ENCODE measurements at places on chromosomes 5 and 9.

DNA sequence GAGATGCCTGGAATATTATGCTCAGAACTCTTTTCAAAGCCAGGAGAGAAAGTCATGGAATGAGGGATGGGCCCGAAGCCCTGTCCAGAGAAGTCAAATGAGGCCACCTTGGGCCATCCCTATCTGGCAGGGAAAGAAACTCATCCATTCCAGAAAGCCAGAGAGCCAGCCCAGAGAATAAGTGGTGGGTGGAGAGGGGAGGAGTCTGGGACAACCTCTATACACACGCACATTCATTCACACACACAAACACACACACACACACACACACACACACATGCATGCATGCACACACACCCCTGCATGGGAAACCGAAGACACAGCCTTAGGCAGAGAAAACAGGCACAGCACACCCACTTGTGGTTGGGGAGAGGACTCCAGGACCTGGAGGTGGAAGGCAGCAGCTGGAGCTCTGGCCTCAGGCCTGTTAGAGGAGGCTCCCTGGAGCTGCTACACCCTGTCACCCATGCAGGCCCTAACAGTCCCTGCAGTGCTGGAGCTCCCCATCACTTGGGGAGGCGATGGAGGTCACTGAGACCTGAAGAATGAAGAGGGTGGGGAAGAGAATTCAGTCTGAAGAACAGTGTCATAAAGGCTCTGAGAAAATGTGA is 38.0 kb downstream of the TGFBI start:
- no peak for DNase-seq

- DNase-seq = no peak
Measured at GRCh38 chr5:154129921-154130320, 60.6 kb upstream of the GALNT10 start.

DNA sequence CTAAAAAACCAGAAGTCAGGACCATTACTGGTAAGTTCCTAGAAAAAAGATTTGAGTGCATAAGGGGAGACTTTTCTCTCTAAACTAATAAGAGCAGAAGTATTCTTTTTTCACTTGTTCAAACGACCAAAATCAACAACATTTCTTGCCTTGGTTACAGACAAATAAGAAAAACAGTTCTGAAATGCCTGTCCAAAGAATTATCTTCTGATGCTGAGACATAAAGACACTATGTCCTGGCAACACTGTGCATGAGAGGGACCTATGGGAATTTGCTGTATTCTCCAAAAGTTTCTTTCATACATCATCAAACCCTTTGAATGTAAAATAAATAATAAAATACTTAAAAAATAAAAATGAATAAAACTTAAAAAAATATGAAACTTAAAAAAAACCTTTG is 50.4 kb downstream of the ZNF474 start:
- no peak for DNase-seq

- no peak for DNase-seq
Measured at GRCh38 chr5:176916337-176916736, 17.2 kb upstream of the HK3 start.

GRCh38 chr9:113373676-113374392 is 3.0 kb downstream of the HDHD3 start:
- no peak for DNase-seq

DNA sequence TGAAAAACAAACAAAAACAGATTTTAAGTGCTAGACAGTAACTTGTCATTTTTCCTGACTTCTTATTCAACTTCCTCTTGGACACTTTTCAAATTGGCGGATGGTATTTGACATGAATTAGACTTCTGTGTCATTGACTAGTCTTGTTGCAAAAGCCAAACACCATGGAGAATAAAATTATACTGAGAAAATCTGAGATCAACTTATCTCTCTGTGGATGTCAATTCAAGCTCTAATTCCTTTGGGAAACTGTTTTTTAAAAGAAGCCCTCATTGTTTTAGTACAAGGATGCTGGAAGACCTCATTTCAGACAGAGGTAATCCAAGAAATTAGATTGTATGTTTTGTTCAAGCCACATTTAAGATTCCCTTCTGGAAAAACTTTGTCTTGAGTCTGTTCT is 831.0 kb downstream of the SEMA5A start:
- no peak for DNase-seq

DNA sequence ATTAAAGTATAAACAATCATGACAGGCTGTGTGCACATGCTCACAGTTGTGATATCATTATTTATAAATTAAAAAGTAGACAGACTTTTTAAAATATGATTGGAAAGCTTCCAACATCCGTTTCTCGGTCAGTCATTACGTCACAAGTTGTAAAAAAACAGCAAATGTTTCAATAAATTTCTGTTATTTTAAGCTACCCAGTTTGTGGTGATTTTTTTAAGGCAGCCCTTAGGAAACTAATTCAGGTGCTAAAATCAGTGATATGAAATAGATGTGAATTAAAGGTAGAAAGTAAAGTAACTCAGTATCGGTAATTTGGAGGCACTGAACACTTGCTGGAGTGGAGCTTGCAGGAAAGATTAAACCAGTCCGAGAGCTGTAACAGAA is 1.2 kb downstream of the CCNH start:
- no peak for DNase-seq

DNA sequence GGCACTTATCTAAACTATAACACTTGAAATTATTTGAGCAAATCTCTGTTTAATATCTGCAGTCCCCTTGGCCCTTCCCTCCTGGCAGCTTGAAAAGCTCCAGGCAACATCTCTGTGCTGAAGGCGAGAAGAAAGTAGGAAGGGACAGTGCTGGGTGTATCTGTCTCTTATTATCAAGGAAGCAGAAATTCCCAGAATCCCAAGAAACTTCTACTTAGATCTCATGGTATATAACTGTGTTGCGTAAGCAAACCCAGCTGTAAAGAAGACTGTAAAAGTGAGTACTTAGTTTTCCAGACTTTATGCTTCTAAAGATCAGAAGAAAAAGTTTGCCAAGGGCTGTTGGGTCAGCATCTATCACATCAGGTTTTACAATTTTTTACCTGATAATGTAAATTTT is 1869.8 kb downstream of the MAT2B start:
- DNase-seq = no peak

GRCh38 chr5:135185481-135186065 is 151.5 kb upstream of the PITX1 start:
- DNase-seq = no peak

DNA sequence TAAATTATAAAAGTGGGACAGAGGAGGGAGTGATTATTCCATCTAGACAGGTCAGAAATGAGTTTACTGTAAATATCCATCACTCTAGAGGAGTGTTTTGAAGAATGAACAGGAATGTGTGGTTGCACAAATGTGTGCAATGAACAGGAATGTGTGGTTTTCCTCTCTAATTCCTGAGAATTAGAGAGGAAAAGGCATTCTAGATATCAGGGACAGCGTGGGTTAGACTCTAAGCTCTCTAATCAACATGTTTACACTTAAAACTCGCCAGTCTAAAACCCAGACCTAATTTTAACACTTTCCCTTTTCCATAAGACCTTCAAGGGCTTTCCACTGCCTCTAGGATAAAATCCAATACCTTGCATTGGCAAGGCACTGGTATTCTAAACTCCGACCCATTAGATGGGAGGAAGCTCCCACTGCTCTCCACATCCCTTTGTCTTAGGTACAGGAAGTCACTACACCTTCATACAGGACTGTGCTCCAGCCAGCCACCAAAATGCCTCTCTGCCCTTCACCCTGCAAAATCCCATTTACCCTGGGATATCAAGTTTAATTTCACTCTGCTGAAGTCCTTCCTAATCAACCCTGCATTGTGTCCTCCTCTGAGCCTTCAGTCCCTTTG is 67.9 kb downstream of the NFIB start:
- DNase-seq = no peak

GRCh38 chr5:77396017-77396416 is 96.1 kb downstream of the WDR41 start:
- DNase-seq = no peak

DNA sequence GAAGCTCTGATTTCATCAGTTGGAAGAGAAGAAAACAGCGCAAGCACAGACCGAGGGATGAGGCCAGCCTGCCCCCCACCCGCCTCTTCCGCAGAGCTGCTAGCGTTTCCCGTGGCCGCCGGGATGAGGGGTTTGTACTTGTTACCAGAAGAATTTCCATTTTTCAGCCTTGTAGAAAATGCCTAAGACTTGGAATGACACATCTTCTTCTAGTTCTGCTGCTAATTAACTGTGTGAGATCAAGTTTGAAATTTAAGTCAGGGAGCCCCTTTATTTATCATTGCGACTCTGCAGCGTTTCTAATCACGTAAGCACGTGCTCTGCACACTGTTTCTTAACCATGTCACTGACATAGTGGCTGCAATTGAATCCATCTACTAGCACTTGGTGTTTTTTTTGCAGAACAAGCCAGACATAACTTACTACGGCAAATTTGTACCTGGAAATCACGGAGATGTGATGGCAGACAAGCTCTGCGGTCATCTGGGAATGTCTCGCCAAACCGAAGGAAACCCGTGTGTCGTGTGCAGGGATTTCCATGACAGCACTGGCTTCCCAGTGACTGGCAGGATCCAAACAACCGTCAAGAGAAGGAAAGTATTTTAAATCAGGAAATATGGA is 41.8 kb upstream of the ROR2 start:
- no peak for DNase-seq

- no peak for DNase-seq
Measured at GRCh38 chr5:9409413-9409960, 136.4 kb downstream of the SEMA5A start.

DNA sequence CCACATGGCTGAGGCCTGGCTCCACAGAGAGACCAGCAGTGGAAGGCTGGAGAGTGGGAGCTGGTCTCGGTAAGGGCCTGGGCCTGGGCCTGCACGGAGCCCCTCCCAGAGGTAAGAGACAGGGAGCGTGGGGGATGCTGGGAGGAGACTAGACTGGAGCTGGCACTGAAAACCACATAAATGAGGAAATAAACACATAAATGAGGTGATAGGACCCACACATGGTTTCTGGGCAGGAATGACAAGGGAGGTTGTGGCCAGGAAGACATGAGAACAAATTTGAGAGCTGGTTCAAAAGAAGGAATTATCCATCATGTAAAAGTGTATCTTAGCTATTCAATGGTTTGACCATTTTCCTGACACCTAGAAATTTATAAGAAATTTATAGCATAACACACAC is 451.7 kb upstream of the DAP start:
- no peak for DNase-seq

DNA sequence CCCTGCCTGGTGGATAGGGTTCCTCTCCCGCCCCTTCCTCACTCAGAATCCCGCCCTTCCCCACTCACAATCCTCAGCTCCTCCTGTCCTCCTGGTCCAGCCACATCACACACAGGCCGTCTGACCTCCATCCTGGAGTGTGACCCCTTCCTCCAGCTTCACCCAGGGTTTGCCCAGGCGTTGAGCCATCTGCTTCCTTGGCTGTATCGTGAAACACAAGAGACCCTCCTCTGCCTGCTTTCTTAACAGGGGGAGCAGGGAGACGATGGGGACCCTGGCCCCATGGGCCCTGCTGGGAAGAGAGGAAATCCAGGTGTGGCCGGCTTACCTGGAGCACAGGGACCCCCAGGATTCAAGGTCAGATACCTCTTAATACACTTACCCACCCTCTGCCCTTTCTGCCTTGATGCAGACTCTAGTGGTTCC is 32.3 kb upstream of the ORM1 start:
- no peak for DNase-seq

GRCh38 chr5:68533051-68533450 is 317.5 kb downstream of the PIK3R1 start:
- no peak for DNase-seq

- peak; percentile 14 for DNase-seq
Measured at GRCh38 chr5:132813599-132814502, 749 bp downstream of the SOWAHA start.

- DNase-seq = no peak
Measured at GRCh38 chr5:27524515-27524914, 486.1 kb upstream of the CDH9 start.

DNA sequence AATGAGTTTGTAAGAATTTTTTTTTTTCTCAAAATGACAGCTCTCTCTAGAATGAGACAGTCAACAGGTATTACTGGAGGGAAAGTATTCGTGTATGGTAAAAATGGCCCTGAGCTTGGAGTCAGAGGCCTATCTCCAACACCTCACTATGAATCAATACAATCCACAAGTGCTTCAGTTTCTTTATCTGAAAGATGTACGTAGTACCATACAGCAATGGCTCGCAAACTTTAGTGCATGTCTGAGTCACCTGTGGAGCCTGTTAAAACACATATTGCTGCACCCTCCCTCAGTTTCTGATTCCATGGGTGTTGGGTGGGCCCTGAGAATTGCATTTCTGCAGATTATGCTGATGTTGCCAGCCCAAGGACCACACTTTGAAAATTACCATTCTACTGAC is 44.6 kb downstream of the DMRT2 start:
- DNase-seq = no peak

GRCh38 chr9:136268318-136268717 is 22.7 kb upstream of the QSOX2 start:
- DNase-seq = no peak

DNA sequence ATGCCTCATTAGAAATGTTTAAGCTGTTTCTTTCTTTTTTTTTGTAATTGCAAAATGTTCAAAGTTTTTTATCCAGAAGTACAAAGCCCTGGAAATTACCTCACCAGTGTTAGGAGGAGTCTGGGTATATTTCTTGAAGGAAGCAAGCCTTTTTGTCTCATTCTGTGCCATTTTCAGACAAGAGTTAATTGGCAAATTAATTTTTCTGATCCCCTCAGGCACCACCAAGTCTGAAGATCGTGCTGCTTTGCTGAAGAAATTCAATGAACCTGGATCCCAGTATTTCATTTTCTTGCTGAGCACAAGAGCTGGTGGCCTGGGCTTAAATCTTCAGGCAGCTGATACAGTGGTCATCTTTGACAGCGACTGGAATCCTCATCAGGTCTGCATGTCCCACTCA is 94.9 kb downstream of the SMARCA2 start:
- no peak for DNase-seq

DNA sequence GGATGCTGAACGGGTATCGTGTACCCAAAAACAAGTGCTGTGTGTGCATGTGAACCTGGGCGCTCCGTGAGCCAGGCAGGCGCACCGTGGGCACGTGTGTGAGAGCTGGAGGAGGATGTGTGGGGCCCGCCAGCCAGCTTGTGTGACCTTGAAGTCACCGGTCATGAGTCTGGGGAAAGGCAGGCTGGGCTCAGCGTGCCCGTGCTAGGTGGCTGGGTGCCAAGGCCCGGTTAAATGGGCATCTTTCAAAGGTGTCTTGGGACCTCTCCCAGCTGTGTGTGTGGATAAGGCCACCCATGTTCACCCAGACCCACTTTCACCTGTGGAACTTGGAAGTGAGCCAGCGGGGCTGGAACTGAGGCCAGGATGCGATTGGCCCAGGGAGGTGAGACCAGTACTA is 3.4 kb downstream of the KCNT1 start:
- DNase-seq = no peak

DNA sequence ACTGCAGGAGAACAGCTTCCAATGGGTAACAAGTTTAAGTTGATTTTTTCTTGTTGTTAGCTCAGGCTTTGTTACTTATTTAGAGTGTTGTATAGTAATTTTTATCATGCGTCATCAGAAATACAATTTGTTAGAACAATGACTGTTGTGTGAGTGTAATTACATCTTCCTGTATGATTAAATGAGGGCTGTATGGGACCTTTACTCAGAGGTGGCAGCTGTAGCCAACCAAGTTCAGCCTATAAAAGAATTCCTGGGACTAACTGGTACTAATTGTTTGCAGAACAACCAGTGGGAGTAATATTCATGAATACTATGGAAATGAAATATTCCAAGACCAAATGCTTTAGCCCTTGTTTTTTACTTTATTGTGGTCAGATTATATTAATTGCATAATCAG is 30.8 kb upstream of the TJP2 start:
- DNase-seq = no peak

All from NCI-H1436 (cell line).